GM03348 (cell line): ENCODE measurements at places on chromosomes 11 and 22.

- no peak for DNase-seq
These were observed 9.8 kb downstream of the CSF2RB start for GRCh38 chr22:36923131-36923788.

DNA sequence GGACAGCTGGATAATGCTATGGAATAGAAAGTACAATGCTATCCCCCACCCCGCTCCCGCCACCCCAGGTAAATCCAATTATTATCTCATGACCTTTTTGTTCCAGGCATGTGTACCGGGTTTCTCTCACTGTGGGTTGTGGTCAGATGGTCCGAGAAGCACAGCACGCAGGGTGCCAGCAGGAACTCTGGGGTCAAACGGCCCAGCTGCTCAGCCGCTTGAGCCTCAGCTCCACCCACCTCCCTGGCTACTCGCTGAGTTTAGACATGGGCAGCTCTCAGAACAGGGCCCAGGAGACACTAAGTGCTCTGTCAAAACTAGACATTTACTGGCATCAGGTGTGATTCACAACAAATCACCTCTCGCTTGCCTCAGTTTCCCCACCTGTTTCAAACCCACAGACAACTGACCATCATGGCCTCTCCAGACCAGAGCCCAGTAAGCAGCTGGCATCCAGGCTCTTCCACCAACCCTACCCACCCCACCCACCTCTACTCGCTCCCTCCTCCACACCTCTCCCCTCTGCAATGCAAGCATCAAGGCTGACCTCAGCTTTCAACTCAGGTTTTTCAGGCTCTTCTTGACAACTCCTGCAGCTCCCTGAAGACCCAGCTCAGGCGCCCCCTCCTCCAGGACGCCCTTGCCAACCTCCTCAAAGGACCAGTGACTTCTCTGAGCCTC, 13.0 kb upstream of the MFNG start:
- DNase-seq = no peak

- DNase-seq = peak; percentile 54
These were observed at the start of gene PLA2G3 for GRCh38 chr22:31139866-31140716. Gene PLA2G3, minus strand, starts transcription at chr22:31140508. Its CDS starts 154 bp downstream, at chr22:31140354.

DNA sequence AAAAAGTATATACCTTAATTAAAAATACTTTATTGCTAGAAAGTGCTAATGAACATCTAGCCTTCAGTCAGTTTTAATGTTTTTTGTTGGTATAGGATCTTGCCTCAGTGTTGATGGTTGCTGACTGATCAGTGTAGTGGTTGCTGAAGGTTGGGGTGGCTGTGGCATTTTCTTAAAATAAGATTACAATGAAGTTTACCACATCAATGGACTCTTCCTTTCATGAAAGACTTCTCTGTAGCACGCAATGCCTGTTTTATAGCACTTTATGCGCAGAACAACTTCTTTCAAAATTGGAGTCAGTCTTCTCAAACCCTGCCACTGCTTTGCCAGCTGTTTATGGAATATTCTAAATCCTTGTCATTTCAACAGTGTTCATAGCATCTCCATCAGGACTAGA, 50.6 kb downstream of the LDLRAD3 start:
- no peak for DNase-seq

DNA sequence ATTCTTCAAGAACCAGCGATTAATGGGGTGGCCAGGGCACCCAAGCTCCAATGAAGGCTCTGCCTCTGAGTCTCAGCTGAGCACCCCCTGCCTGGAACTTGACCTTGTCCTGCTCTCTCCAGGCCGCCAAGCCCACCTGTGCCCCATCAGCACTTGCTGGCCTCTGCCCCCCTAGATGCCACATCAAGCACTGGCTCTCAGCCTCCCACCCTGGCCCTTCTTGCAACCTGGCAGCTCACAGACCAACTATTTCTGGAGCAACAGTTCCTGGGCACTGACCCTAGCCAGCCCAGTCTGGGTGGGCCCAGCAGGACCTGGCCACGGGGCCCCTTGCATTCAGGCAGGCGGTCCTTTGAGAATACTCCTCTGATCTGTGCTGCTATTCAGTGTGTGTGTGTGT, 98.8 kb upstream of the PITPNB start:
- DNase-seq = no peak

DNA sequence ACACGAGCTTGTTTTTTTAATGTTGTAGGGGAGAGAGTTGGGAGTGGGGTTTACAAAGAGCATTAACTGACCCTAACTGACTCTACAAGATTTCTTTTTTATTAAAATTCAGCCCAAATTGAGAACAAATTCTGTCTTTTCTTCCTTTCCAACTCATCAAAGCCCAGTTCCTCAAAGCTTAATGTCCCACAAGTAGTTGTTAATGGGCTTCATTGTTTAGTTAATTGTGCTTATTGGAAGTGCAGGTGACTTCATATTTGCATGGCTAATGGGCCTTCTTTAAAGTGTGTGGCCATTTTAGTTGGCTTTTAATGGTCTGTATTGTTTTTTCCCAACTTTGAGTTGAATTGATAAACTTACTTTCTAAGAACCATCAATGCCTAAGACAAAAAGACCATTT, 39.8 kb downstream of the MPPED2 start:
- no peak for DNase-seq

DNA sequence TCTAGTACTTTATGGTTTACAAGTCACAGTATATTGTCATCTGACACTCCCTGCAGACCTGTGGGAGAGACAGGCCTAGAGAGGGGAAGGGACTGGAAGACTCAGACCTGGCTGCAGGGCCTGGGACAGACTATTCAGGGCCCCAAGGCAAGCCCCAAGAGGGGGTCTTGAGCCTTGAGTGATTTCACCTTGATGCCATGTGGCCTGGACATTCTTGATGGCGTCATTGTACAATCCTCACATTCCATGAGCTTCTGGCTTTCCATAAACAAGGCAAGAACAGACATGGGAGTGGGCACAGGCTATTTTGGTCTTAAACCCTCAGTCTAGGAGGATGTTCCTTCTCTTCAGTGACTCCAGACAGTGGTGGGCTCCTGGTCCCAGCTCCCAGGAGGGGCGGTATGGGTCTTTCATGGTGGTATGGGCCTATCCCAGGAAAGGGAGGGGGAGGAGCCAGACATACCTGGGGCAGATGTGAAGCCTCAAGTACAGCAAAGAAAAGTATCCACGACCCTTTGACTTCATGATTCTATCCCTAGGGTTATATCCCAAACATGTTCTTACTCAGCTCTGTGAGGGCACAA, 1.8 kb upstream of the TBC1D10A start:
- no peak for DNase-seq
